ENCODE measurements at places on chromosomes 13 and 19.

GRCh38 chr13:111317042-111317550 is 3.3 kb upstream of the TEX29 start:
- no peak for DNase-seq

DNA sequence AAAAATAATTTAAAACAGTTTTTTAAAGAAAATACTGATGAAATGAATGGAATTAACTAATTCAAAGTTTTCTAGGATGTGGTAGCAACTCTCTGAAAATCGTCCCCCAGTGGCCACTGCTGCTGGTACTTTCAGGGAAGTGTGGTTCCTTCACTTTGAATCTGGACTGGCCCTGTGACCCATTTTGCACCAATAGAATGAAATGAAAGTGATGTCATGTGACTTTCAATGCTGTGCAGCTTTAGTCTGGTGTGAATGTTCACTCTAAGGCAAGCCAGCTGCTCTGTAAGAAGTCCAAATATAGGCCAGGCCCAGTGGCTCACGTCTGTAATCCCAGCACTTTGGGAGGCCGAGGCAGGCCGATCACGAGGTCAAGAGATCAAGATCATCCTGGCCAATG is 26.4 kb upstream of the HNRNPA1L2 start:
- no peak for DNase-seq

DNA sequence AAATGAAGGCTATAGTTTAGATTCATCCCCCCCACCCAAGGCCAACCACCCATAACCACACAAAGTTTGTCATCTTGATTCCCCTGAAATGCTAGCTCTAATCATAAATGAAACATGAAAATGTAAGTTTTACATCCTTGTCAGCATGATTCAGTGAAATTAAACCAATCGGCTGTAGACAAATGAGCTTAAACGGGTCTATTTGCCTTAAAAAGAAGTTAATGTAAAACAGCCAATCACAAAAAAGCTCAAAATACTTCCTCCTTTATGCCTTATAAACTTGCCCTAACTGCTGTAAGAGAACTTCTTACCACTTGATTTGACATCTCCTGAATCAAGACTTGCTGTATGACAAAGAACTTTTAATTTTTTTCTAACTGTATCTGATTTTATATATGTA is 34.5 kb upstream of the MRI1 start:
- DNase-seq, result no peak

GRCh38 chr13:99842405-99842804 is 129.2 kb downstream of the ZIC5 start:
- no peak for DNase-seq

DNA sequence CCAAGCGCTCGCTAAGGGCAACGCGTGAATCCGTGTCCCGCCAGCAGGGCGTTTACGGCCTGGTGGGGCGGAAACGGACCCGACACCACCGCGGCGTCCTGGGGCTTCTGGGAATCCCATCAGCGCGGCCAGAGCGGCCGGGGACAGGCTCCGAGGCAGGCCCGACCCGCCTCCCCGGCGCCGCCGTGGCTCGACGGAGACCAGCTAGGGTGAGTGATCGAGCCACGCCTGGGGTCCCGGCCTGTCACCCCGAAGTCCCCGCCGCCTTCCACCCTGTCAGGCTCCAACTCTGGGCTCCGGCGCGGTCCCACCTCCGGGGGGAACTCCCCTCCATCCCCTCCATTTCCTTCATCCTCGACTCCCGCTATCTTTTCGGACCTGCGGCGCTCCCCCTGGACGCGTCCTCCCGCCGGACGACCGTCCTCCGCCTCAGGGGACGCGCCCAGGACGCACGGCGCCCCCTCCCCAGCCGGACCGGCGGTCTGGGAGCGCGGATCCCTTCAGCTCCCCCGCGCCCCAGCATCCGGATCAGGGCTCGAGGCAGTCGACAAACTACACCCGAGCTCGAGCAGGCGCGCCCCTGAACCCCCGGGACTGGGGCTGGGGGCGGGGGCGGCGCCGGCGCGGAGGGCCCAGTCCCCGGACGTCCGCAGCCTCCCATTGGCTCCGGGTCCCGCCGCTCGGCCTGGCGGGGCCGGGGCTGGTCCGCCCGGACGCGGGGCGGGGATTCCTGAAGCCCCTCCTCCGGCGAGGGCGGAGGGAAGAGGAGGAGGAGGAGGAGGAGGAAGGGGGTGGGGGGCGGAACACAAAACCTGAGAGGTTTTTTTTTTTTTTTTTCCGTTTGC is 638 bp upstream of the BICRA start:
- peak; percentile 99 for DNase-seq

DNA sequence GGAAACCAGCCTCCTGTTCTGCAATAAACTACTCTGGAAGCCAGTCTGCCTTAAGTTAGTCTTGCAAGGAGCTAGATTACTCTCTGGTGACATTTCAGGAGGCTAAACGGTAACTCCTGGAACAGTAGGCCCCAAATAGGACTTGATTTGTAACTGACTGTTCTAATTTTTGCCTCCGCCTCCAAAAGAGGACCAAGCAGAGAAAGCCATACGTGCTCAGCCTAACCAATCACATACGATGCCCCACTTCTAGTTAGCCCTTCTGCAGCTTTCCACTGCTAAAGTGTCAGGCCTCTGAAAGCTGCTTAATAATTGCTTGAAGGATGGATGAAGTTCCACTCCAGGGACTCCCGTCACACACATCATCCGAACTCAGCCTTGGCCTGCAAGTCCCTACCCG is 744 bp downstream of the ZNF805 start:
- peak; percentile 17 for DNase-seq

GRCh38 chr13:45691251-45691650 is 10.9 kb upstream of the CBY2 start:
- no peak for DNase-seq

- no peak for DNase-seq
Observed at GRCh38 chr13:97225533-97225932, 3.4 kb downstream of the MBNL2 start.

DNA sequence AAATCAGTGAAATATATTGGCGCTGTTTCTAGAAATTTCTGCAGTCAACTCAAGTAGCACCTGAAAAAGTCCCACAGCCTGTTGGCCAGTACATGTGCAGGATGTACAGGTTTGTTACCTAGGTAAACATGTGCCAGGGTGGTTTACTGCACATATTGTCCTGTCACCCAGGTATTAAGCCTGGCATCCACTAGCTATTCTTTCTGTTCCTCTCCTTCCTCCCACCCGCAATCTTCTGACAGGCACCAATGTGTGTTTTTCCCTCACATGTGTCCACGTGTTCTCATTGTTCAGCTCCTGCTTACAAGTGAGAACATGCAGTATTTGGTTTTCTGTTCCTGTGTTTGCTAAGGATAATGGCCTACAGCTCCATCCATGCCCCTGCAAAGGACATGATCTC is 13.1 kb upstream of the SCEL start:
- no peak for DNase-seq

GRCh38 chr13:106443607-106444322 is 91.7 kb downstream of the EFNB2 start:
- no peak for DNase-seq

- no peak for DNase-seq
Observed at GRCh38 chr13:30808600-30808999, 73.3 kb downstream of the ALOX5AP start.

- DNase-seq, result no peak
Observed at GRCh38 chr13:101258071-101258470, 158.2 kb downstream of the NALCN start.

- no peak for DNase-seq
Observed at GRCh38 chr13:100954430-100955305, 280.1 kb upstream of the TMTC4 start.

DNA sequence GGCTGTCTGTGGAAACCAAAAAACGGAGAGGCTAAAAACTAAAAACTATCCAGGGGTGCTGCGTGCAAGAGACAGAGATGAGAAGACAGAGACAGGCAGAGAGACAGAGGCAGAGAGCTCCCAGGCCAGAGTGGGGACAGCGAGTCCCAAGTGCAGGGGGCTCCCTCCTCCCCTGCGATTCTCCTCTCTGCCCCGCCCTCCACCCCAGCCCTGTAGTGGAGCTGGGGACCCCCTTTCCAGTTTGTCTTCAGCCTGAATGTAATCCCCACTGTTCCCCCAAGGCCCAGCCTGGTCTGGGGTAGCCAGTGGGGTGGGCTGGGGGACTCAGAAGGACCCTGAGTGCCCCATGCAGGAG is 2.0 kb downstream of the NFIC start:
- no peak for DNase-seq

DNA sequence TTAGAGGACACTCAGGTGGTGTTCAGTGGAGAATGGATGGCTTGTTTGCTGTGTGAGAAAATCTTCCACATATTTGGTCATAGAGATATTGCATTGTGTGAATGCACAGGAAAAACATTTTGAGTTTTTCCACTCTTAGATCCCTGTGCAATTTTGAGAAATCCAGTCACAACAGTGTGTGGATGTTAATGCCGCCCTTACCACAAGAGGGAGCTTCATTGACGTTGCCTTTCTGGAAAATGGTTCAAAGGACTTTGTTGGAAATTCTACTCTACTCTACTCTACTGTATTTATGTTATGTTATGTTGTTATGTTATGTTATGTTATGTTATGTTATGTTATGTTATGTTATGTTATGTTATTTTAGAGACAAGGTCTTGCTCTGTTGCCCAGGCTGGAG is 13.4 kb downstream of the ZNF20 start:
- no peak for DNase-seq

DNA sequence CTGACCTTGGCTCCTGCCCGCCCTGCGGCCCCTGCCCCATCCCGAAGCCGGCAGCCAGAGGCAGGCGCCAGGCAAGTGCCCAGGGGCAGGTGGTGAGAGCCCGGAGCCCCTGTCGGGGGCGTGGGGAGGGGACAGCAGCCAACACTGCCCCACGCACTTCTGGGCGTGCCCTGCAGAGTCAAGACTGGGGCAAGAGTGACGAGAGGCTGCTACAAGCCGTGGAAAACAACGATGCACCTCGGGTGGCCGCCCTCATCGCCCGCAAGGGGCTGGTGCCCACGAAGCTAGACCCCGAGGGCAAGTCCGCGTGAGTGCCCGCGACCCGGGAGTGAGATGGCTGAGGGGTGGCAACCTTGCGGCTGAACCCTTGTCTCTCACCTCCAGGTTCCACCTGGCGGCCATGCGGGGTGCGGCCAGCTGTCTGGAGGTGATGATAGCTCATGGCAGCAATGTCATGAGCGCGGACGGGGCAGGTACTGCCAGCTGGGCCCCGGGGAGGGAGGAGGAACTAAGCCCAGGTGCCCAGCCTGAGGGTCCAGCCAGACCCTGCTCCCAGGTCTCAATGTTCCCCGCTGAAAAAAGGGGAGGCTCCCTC is 17.3 kb downstream of the ANKRD24 start:
- no peak for DNase-seq

DNA sequence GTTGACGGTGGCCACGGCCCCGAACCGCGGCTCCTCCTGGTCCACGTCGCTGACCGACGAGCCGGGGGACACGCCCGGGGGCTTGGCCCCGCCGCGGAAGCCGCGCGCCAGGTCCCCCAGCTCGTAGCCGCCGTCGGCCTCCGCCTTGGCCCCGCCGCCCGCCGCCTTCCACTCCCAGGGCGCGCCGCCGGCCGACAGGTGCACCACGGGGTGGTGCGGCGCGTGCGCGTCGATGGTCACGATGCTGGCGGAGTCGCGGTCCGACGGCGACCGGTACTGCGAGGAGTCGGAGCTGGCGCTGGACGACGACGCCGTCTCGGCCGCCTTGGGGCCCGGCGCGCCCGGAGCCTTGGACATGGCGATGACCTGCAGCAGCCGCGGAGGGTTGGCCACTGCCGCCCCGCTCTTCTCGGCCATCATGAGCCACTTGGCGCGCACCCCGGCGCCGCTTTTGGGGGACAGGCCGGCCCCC is 9.0 kb downstream of the PLPPR3 start:
- DNase-seq, result no peak

DNA sequence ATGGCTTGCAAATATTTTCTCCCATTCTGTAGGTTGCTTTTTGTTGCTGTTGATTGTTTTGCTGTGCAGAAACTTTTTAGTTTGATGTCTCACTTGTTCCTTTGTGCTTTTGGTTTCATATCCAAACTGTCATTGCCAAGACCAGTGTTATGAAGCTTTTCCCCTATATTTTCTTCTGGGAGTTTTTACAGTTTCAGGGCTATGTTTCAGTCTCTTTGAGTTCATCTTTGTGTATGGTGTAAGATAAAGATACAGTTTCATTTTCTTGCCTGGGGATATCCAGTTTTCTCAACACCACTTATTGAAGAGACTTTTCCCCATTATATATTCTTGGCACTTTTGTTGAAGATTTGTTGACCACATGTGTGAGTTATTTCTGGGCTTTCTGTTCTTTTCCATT is 139.9 kb downstream of the MRPL57 start:
- DNase-seq, result no peak

GRCh38 chr13:96837809-96838208 is 156.5 kb downstream of the OXGR1 start:
- no peak for DNase-seq

DNA sequence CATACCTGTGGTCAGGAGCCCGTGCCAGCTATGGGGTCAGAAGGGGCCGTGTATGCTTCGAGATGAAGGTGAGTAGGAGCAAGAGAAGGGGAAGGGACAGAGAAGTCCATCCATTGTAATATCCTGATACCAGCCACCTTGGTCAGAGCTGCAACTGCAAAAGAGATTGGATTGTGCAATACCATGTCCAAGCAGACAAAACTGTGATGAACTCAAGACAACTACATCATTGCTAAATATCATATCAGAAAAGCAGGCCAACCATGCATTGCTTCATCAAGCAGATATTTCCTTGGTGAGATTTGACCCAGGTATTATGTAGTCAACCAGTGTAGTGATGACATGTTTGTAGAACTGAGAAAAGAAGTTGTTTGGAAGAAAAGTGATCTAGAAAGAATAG is 12.1 kb downstream of the HNRNPUL1 start:
- DNase-seq, result no peak

GRCh38 chr13:98599502-98600328 is 22.8 kb upstream of the STK24 start:
- DNase-seq, result no peak

GRCh38 chr13:75660694-75661093 is 24.6 kb downstream of the LMO7 start:
- no peak for DNase-seq

GRCh38 chr13:41064493-41064892 is 3.2 kb downstream of the WBP4 start:
- DNase-seq, result peak; percentile 16

DNA sequence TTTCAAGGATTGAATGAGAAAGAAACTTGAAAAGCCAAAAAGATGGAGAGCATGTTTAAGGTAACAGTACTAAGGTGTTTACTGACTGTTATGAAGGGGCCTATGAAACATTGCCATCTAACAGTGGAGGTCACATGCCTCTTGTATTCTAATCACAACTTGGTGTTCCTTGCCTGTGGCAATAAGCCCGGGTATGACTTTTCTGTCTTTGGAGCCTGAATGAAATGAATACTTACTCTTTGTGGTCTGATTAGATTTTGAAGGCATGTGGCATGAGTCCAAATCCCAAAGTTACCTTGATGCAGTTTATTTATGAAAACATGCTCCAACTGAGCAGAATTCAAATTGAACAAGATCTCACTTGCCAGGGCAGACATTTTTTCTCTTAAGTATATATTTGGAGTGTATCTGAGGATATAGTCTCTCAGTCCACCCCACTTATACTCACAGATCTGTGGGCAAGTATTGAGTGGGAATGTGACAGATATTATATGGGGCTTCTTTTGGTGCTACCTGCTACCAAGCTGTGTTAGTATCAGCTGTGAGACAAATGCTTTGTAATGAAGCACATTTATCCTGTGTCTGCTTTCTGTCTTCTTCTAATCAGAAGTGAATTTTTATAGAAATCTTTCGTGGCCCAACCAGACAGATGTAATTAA is 67.5 kb downstream of the B3GLCT start:
- no peak for DNase-seq
